ENCODE measurements at places on chromosomes 6 and 20.

GRCh38 chr6:143695130-143695968, 17.6 kb downstream of the PHACTR2 start:
- DNase-seq = no peak

GRCh38 chr20:35654415-35654814, 10.3 kb downstream of the CPNE1 start:
- DNase-seq = no peak

DNA sequence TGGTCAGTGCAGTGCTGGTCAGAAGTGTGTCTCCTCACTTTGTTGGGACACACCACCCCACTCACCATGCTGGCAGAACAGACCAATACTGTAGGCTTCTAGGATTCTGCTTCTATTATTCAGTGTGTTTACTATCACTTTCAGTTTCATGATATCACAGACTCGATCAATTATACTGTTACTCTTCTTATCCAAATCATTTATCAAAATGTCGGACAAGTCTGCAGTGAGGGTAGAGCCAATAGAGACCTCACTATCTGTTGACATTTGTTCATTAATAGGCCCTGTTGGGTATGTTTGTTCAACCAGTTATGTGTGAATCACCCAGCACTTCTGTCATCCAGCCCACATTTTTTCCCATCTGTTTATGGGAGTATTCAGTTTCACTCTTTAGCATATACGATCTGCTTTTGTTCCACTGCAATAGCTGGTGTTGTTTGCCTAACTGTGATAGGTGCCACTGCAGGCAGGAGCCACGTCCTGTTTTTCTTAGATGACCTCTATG, 140.1 kb downstream of the NRN1 start:
- DNase-seq = no peak

- peak; percentile 60 for DNase-seq
Observed at GRCh38 chr6:165850434-165851019, 187.5 kb upstream of the PDE10A start.

GRCh38 chr6:75757295-75757694, 8.3 kb downstream of the MYO6 start:
- DNase-seq = no peak

- no peak for DNase-seq
Observed at GRCh38 chr6:68718385-68719073, 83.4 kb downstream of the ADGRB3 start.

DNA sequence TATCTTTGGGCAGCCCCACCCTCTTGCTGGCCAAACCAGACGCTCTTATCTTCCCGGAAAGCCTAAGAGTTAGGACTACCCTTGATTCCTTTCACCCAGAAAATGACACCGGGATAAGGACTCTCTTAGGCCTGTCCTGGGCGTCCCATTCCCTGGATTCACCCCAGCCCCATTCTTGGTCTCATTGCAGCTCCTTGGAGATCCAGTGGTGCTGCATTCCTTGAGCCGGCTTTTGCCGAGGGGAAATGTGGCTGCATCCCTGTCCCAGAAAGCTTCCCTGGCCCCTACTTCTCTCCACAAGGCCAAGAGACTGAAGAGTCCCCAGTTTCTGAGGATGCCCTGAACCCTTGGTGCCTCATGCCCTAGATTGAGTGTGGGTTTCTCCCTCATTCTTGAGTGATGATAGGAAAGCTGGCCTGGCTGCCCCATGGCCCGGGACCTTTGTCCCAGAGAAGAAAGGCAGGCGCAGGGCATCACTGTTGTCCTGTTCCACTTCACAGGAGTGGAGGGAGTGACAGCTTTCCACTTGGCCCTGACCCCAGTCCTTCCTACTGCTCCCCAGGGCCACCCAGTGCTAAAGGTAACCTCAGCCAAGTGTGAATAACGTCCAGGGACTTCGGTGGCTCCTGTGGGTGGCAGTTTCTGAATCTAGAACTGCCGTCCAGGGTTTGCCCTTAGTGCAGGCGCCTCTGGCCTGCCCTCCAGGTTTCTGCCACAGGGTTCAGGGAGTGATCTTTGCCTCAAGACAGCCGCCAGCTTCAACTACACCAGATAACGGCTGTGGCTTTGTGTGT, 42.7 kb upstream of the MYL9 start:
- no peak for DNase-seq

DNA sequence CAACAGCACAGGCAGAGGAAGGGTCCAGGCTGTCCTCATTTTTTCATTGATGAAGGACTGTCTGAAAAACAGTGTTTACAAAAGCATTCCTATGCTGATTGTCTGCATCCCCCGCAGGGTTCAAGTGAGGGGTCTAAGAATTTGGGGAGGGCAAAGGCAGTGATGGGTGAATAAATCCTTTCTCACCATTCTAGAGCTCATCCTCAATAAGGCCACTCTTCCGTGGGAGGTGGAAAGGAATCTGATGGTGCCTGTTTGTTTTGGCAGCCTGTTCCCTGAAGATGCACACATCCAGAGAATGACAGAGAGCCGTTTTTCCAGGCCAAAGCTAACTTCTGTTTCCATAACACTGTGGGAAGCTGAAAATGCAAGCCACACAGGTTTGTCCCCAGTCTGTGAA, 164.5 kb downstream of the MOXD1 start:
- no peak for DNase-seq

- DNase-seq = no peak
Observed at GRCh38 chr6:57127763-57128162, 37.8 kb downstream of the ZNF451 start.

GRCh38 chr20:62571669-62572344, 70.5 kb upstream of the SLCO4A1 start:
- DNase-seq = peak; percentile 22

- no peak for DNase-seq
Observed at GRCh38 chr6:45650524-45651135, 272.9 kb upstream of the SUPT3H start.

DNA sequence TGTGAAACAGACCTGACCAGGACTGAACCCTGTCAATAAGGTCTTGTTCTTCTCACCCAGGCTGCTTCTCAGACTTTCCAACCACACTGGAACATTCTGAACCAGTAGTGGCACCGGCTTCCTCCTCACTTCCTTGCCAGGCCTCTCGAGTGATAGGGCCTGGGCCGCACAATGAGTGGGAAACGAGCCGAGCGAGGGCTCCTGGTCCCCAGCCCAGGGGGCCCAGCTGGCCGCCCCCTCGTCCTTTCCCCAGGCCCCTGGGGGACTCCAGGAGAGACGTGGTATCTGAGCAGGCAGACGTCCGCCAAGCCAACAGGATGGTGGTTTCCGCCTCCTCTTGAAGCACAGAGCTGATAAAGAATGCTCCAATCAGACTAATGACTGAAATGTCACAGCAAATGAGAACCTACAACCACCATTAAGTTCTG, 117.9 kb downstream of the GMDS start:
- peak; percentile 32 for DNase-seq

- no peak for DNase-seq
Observed at GRCh38 chr6:169714178-169714577, 10.1 kb downstream of the PHF10 start.

DNA sequence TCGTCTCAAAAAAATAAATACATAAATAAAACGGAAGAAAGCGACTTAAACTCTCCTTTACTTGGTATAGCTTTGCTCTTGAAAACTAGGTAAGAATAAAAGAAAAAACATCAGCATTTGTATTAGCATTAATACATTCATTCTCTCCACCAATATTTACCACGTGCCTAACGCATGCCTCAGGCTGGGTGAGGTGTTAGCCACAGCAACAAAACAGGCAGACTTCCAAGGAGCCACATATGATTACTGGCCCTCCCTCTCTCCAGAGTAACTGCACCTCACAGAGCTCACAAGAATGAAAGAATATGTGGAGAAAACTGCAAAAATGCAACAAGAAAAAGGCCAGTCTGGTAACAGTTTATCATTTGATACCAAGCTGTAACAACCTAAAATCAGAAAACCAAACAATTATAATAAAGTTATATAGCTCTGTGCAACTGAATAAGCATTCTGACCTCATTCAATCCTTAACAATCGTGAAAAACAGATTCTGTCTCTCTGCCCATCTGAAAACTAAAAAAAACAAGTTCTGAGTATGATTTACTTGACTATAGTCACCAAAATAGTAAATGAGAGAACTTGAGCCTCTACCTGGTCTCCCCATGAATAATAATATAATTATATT, 5.2 kb downstream of the NAPB start:
- DNase-seq = no peak

DNA sequence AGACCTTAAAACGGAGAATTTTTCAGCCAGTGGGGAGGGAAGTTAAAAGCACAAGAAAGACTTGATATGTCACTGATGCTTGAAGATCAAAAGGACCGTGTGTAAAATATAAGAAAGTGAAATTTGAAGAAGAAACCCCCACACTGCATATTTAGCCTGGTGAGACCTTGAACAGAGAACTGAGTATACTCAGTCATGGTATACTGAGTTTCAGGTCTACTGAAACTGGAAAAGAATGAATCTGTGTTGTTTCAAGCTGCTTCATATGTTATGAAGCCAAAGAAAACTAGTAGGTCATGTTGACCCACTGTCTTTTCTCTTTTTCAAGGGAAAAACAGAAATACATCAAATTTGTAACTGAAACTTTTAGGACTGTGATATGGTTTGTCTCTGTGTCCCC, 443.8 kb upstream of the GJE1 start:
- no peak for DNase-seq

DNA sequence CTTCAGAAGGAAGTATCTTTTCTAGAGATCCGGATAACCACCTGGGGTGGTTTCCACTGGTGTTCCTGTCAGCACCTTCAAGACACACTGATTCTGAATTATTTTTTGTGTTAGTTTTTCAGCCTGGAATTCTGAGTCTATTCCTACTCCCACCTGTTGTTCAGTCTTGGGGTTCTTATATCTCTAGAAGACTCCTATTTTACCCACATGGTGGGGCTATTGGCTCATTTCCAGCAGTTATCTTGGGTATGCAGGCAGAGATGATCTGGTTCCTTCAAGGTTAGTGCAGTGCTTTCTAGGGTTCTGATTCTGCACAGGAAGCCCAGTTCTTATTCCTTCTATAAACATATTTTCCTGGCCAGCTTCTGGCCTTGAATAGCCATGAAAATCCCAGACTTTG, 175.6 kb upstream of the PDE7B start:
- DNase-seq = peak; percentile 29

- no peak for DNase-seq
Observed at GRCh38 chr20:64035066-64035932, 683 bp upstream of the C20orf204 start.

- no peak for DNase-seq
Observed at GRCh38 chr20:25355011-25355595, 35.5 kb downstream of the ABHD12 start.

- no peak for DNase-seq
Observed at GRCh38 chr20:25571817-25572216, 13.5 kb downstream of the NINL start.

DNA sequence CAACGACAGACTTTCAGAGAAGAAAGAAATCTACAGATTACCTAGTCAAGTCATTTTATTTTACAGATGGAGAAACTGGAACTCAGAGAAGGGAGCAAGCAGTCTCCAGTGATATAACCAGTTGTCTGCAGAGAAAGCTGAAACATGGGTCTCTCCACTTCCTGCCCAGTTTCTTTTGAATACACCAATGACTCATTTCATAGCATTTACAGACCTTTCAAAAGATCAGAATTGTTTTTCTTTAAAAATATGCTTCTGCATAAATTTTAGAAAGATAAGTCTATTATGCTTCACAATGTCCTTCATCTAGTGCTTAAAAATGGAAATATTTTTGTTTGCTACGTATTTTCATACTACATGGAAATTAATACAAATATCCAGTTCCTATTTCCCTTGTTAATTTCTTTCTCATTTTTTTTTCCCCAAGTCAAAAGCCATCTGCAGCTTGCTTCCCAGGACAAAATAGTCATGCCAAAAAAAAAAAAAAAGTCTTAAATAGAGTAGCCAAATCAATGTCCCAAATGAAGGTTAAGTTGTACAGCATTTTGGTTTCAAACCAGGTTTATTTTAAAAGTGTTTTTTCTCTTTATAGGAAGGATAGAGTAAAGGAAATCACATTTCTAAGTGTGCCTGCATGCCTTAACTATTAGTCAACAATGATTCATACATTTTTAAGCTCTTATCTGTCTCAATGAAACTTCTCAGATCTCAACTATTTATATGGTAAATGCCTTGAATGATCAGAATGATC, 36.9 kb downstream of the ARHGAP18 start:
- DNase-seq = no peak

- no peak for DNase-seq
Observed at GRCh38 chr20:22001886-22002285, 296.4 kb downstream of the PAX1 start.

DNA sequence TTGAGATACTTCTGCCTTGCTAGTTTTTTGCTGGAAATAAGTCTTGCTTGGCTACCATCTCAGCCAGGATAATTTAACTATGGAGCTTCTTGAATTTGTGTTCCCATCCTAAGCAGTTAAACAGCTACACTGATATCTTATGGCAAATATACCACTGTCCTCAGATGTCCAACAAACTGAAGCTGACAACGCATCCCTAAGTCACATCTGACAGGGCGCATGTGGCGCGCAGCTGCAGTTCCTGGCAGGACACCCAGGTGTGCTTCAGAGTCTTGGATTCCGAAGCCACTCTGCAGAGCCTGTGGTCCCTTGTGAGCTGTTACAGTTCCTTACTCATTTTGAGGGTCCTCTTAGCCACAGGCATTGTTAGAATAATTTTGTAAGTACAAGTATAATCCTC, 127.9 kb downstream of the WDR27 start:
- DNase-seq = no peak

DNA sequence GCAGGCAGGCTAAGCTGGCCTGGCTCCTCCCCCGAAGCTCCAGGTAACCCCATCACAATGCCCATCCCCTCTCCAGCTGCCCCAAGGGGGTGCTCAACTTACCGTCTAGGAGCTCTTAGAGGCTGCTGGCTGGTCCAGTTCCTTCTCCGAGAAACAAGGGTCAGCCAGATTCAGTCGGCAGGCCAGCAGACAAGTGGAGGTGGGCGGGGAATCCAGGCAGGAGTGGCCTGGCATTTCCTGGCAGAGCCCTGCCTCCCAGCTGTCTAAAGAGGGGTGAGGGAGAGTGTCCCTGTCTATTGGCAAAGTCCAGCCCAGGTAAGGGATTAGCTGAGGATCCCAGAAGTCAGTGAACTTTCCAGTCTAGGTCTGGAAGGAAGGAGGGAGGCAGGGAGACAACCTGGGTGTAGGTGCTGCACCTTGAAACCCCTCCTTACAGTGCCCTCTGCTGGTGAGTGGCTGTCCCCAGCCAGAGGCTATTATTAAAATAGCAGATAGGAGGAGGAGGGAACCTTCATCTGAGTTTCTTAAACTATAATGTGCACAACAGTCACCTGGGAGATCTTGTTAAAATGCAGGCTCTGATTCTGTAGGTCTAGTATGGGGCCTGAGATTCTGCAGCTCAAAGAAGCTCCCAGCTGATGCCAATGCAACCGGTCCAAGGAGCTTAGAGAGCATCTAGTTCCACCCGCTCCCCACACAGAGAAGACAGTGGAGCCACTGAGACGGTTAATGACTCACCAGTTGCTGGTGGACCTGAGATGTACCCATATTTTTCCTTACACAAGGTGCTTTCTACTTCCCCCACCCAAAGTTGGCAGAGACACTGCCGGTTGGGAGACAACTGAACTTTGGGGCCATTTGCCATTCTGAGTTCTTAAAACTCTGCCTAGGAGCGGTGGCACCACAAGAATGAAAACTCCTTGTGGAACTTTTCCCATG, at the start of gene UNC5CL:
Gene UNC5CL (minus strand): TSS at position 162 of the 939 bp plus-strand sequence. CDS start 4,147 bp downstream, outside the sequence.
- peak; percentile 45 for DNase-seq
